ENCODE measurements at places on chromosomes 1 and 21.

DNA sequence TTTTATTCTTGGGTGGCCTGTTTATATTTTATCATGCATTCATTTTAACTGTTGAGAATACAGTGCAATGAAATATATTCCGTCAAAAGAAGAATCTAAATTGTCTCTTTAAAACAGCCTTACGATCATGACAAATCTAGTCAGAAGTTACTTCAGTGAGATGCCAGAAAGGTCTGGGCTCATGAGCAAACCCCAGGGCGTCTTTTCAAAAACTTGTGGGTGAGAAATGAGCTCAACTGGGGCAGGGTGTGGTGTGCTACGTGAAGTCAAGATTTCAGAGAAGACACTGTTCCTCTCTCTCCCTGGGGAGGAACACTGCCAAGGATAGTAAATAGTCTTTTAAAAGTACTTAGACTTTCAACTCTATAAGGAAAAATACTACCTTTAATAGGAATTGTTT, 13.4 kb upstream of the UAP1 start:
- DNase-seq = no peak

DNA sequence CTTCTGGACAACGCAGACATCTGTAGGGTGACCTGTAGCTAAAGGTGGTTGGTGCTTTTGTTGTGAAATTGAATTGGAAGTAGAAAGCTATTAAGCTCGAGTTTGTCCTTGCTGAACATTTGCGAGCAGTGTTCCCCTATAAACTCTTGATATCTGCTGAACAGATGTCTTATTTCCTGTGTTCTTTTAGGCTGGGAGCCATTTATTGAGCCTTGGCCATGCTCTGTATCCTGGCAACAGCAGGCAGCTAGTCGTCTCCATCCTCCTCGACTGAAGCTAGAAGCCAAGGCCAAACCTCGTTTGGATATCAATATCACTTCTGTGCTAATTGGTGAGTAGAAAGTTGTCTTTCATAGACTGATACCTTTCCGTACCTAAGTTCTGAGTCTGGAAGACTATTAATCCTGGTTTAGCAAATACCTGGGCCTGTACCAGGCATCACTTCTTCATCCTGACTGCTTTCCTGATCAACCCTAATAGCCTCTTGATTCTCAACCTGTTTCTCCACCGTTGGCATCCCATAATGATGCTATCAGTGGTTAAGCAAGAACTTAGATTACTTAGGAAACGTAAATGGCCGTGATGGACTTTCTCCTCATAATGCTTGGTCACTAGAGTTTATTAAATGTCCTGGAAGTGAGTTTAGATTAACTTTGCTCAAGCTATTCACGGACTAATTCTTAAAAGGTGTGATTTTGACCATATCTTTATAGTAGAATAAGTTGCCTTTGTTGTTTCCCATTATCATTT, 103.4 kb downstream of the VPS13D start:
- no peak for DNase-seq

GRCh38 chr1:235831148-235831547, 35.6 kb downstream of the LYST start:
- no peak for DNase-seq

DNA sequence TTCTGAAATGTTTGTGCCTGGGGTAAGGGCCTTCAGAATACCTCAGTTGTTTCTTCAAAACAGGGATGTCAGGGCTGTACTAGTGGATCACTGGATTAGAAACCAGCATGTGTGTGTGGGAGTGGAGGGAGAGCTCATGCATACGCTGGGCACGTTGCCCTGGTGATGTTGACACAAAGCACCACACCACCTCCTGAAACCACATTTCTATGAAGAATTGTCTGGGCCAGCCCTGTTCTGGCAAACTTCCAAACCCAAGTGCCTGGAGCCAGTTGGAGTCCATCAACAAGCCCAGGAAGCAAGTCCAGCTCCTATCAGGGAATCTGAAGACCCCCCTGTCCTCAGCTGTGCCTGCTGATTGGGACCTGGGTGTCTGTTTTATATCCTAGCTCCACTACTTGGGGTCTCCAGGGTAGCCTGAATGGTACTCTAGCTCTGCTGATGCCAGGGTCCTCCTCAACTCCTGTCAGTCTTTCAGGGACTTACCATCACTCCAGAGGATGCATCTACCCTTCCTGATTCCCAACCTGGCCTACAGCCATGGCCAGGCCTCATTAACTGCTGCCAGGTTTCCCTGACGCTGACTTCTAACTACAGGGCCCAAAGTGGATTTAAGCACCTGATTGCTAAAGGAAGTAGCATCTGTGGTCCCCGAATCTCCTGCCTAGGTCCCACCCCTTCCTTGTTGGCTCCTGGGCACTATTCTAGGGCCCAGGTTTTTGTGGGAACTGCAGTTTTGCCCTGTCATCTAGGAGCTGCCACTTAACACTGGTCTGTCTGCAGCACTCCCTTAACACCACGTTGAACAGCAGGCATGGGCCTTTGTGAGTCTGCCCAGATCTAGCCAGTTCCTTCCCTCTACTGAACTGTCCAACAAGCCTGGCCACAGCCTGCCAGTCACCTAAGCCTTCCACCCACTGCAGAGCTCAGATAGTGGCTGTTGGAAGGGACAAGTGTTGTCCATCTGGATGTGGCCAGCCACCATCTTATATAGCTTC, 45.5 kb downstream of the LPAR3 start:
- no peak for DNase-seq

- DNase-seq = peak; percentile 34
These were observed 27.5 kb downstream of the ATP8B2 start for GRCh38 chr1:154352581-154353459.

GRCh38 chr21:31714741-31715365, 17.1 kb downstream of the SCAF4 start:
- DNase-seq = no peak

DNA sequence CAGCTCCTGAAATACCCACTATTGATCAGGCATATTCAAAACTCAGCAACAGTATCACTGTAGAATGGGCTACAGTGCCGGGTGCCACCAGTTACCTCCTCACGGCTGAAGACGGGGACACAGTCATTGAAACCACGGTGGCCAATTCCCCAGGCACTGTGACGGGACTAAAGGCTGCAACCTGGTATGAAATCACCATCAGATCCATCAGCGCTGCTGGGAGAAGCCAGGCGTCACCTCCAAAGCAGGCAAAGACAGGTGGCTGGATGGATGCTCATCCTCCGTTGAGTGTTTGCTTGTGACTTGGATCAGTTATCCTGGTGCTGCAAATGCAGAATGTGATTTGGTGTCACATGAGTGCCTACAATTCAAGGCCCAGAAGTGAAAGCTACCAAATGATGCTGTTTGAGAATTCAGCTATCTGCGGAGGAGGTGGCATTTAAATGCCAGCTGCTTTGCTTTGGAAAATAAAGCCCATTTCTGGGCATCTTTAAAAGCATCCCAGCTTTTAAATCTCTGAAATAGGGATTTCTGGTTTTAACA, 5.1 kb downstream of the FNDC7 start:
- no peak for DNase-seq

GRCh38 chr21:40335704-40336103, 468.5 kb downstream of the PCP4 start:
- no peak for DNase-seq

DNA sequence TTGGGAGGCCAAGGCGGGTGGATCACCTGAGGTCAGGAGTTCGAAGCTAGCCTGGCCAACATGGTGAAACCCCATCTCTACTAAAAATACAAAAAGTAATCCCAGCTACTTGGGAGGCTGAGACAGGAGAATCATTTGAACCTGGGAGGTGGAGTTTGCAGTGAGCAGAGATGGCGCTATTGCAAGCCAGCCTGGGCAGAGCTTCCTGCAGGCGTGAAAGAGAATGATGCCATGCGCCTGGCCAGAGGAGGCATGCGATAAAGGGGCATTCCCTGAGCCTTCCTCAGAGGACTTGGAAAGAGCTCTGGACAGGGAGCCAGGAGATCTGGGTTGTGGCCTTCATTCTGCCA, 3.2 kb downstream of the E2F2 start:
- DNase-seq = no peak

- peak; percentile 0 for DNase-seq
These were observed 193.6 kb downstream of the RPS6KC1 start for GRCh38 chr1:213244664-213245091.

DNA sequence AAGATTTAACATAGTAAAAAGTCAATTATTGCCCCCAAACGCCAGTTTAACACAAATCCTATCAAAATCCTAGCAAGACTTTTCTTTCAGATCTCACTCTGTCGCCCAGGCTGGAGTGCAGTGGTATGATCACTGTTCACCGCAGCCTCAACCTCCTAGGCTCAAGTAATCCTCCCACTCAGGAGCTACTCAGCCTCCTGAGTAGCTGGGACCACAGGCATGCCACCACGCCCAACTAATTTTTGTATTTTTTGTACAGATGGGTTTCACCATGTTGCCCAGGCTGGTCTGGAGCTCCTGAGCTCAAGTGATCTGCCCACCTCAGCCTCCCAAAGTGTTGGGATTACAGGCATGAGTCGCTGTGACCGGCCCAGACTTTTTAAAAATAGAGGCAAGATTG, 4.8 kb downstream of the SNIP1 start:
- no peak for DNase-seq

DNA sequence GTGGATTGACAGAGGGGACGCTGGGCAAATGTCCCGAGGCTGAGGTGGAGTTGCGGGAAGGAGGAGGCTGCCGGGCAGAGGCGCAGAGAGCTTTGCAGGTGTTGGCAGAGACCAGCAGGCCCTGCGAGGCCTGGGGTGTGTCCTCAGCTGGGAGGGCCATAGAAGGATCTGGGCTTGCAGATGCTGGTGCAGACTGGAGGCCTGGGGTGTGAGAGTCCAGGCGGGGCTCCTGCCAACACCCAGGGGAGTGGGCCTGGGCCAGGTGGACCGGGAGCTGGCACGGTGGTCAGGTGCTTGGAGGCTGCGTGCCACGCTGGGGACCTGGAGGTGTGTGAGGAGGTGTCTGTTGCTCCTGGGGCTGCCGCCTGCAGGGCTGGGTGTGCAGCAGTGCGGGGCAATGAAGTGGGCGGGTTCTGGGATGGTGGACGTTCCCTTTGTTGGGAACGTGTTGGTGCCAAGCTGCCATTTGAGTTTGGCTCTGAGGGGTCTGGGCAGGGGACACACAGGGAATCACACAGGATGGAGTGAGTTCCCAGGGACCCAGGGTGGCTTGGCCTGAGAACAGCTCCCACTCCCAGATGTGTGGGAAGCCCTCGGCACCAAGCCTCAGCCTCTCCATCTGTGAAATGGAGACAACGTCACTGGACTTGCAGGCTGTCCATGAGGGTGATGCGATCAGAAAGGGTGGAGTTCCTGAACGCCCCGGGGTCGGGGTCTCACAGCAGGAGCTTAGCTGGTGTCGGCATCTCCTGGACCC, 39.9 kb upstream of the POFUT2 start:
- no peak for DNase-seq

DNA sequence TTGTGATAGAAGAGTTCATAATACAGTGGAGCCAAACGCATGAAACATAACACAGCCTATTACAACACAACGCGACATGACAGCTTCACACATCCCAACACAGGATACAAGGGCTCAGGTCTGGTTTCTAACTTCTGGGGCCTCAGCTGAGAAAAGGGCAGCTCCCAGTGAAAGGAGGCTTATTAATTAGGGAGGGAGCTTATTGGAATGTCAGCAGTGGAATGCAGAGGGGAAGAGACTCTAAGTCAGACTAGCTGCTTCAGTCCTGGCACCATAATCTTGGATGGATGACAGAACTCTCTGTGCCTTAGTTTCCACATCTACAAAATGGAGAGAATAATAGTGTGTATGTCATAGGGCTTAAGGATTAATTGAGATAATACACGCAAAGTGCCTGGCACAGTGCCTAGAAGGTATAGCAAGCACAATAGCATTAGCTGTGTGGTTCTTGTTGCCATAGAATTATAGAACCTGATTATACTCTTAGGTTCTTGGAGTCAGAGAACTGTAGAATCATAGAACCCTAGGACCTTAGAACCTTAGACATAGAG, 22.7 kb upstream of the SLC2A1 start:
- no peak for DNase-seq

- DNase-seq = no peak
These were observed 24.4 kb downstream of the PCP4L1 start for GRCh38 chr1:161282991-161283390.

DNA sequence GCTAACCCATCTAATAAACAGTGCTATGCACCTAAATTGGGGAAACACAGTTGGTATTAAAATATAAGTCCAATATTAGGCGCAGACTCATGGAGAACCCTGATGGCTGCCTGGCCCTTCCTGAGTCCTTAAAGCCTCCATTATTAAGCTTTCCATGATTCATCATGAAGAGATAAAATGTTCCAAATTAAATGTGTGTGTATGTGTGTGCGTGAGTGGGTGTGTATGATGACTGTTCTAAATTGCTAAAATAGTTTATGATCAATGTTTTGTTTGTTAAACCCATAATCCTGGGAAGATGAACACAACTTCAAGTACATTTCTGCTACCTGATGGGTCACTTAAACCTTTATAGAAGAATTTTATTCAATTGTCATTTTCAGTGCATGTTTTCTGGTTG, 6.3 kb upstream of the RBBP5 start:
- no peak for DNase-seq

DNA sequence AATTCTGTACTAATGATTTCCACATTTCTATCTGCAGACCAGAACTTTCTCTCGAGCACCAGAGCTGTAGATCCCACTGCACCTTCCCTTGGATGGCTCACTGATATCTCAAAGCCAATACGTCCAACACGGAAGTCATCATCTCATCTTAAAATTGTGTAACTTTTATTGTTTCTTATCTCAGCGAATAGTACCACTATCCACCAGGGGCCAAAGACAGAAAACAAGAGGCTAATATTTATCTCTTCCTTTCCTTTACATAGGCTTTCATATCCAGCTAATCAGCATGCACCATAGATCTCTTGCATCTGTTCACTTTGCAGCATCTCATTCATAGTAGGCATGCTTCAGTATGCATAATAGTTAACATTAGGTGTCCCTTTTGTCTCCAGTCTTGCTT, 303.6 kb downstream of the PTPRC start:
- DNase-seq = no peak

DNA sequence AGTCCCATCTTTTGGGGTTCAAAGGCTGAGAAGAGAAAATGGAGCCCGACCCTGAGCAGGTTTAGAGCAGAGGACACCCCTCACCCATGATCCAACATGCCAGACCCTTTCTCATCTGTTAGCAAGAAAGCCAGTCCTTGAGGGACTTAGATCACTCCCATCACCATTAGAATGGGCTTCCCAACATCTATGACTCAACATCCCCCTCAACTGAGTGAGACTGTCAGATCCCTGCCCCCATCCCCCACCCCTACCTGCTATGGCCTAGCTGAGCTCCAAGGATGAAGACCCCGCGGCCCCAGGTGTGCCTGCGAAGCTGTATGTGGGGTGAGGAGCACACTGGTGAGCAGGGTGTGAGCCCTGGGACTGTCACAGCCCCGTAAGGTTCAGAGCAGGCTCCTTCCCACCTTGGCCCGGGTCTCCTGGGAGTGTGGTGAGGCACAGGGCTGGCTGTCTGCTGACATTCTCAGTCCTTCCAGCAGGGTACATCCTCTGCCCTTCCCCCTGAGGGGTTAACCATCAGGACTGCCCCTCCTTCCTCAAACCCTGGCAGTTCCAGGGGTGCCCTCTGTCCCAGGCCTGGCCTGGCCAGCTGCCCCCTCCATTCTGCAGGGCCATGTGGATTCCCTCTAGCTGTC, 21.4 kb upstream of the BLACAT1 start:
- no peak for DNase-seq

Measured in stimulated activated CD4-positive, alpha-beta T cell treated with anti-CD3 and anti-CD28 coated beads, Interleukin-12 subunit alpha, Interleukin-12 subunit beta, amount 100 ng/mL, for 4 hours (primary cell).